Chondrocyte (in vitro differentiated cells): ENCODE measurements at places on chromosomes 6 and 20.

DNA sequence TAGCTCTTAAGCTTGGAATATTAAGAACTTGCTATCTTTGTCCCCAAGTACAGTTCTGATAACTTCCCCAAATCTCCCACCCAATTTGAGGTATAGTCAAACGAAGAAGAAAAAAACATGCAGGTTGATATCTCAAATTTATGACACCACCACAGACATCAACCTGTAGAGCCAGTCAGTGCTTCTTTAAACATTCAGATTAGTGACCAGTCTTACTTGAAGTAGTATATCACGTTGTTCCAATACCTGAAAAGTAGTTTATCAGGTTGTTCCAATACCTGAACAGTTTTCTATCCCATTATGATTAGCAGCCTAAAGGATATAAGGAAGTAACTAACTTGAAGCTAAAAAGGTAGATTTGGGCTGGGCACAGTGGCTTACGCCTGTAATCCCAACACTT, 85.3 kb downstream of the ALDH8A1 start:
- H3K4me3 ChIP-seq, result no peak overlapping the region
- no peaks in the 10 kb centered on the region for H3K4me1 ChIP-seq
- H3K27ac ChIP-seq, result no peak overlapping the region

DNA sequence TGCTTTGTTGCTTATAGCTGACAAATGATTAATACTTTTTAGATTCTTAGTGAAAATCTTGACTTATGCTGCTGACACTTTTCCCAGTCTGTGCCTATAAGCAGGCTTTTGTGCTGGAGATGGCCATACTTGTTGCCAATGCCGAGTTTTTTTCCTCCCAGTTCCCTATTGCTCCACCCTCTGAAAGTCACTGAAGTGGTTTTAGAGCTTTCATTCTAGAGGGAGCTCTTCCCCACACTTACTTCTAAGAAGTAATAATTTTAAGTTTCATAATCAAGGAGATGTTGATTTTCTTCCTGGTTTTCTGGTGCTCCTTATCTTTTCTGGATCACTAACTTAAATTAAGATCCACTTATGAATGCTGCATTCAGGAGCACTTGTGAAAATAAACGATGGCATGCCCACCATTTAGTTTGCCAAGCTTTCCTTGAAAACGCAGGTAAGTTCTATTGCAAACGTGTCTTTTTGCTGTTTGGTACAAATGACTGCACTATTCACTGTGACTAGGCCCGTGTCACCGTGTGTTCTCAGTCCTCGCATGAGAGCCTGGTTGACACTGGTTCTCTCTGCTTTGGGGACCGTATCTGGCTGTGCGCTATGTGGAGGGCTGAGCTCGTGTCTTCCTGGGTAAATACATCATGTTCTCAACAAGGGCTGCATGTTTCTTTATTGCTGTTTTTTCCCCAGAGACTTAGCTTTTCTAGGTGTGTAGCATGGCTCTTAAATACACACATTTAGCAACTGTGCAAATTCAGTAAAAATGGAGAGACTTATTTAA, 50.2 kb downstream of the GFRA4 start:
- peak overlapping the region; percentile 18 for H3K27ac ChIP-seq
- H3K4me1 ChIP-seq, result peaks cover 18% of the 10 kb centered on the region
- H3K36me3 ChIP-seq, result peaks cover 15% of the 10 kb centered on the region
- no peak for DNase-seq

GRCh38 chr6:145903356-145904102, 60.6 kb downstream of the SHPRH start:
- no peak overlapping the region for H3K27ac ChIP-seq
- DNase-seq, result no peak
- no peak overlapping the region for H3K4me3 ChIP-seq

GRCh38 chr20:24672886-24673677, 203.7 kb downstream of the SYNDIG1 start:
- peak overlapping the region; percentile 91 for H3K27ac ChIP-seq
- H3K4me3 ChIP-seq, result no peak overlapping the region
- H3K27me3 ChIP-seq, result no peaks in the 10 kb centered on the region

DNA sequence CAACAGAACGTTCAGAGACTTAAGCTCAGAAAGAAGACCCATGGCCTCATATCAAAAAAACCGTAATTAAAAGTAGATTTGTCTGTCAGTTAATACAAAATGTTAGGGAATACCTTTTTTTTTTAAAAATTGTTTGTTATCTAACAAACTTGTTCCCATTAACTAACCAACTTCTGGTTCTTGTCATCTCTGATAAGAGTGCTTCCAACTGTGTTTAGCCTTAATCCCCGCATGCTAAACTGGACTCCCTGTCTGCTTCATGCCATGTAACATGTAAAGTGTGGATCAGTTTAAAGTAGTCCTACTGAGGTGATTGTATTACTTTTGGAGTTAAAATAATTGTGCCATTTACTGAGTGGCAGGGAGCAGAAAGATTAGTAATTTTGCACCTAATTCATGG, 6.3 kb downstream of the JARID2 start:
- H3K27me3 ChIP-seq, result no peaks in the 10 kb centered on the region
- H3K4me1 ChIP-seq, result peaks cover 46% of the 10 kb centered on the region
- no peaks in the 10 kb centered on the region for H3K36me3 ChIP-seq
- no peak overlapping the region for H3K4me3 ChIP-seq

DNA sequence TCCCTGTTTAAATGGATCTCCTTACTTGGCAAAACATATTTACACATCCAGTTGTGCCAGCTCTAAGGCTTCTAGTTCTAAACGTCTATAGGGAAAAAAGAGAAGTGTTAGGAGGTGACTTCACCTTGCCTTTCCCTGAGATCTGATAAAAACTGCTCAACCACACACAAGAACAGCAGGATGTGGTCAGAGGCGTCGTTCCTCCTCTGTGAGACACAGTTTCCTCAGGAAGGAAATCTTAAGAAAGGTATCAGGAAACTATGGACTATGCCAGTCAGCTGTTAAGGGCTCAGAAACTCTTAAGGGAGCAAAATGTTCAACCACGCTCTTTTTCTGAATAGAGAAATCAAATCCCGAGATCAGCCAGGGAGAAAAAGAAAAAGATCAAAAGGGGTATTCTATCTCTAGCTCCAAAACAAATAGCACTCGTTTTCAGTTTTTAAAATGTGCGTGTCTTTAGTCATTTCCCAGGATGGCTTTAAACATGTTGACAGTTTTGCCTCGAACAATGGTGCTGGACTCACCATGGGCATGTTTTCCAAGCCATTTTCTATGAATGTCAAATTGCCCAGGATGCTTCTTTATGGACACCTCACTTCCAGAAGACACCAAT, 154.5 kb downstream of the HACE1 start:
- H3K36me3 ChIP-seq, result peaks cover 3% of the 10 kb centered on the region
- peak overlapping the region; percentile 76 for H3K27ac ChIP-seq
- peaks cover 32% of the 10 kb centered on the region for H3K4me1 ChIP-seq
- no peak for DNase-seq

DNA sequence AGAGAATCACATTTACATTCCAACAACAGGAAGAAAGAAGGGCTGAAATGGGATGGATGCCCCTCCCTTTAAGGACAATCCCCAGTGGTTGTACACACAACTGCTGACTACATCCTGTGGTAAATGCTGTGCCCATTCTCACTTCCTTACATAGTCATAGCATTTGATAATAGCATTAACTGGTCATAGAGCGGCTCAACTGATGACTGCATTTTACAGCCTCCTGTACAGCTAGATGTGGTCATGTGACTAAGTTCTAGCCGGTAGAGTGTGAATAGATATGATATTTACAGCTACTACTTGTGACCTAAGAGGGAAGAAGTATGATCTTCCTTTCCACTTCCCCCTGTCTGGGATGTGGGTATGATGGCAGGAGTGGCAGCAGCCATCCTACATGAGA, 24.7 kb downstream of the KCNK17 start:
- DNase-seq, result no peak
- H3K36me3 ChIP-seq, result no peaks in the 10 kb centered on the region
- H3K27ac ChIP-seq, result no peak overlapping the region
- H3K27me3 ChIP-seq, result peaks cover 34% of the 10 kb centered on the region
- H3K4me1 ChIP-seq, result no peaks in the 10 kb centered on the region
- H3K4me3 ChIP-seq, result no peak overlapping the region

- no peak for DNase-seq
- peak overlapping the region; percentile 88 for H3K27ac ChIP-seq
- H3K36me3 ChIP-seq, result peaks cover 9% of the 10 kb centered on the region
- peak overlapping the region; percentile 71 for H3K4me3 ChIP-seq
Observed at GRCh38 chr20:46683939-46684750, 5.1 kb downstream of the TP53RK start.

- H3K27ac ChIP-seq, result no peak overlapping the region
- peaks cover 11% of the 10 kb centered on the region for H3K36me3 ChIP-seq
- no peak for DNase-seq
Observed at GRCh38 chr20:56371977-56372376, 13.2 kb downstream of the FAM210B start.
